ENCODE measurements at places on chromosomes 12 and 14.

DNA sequence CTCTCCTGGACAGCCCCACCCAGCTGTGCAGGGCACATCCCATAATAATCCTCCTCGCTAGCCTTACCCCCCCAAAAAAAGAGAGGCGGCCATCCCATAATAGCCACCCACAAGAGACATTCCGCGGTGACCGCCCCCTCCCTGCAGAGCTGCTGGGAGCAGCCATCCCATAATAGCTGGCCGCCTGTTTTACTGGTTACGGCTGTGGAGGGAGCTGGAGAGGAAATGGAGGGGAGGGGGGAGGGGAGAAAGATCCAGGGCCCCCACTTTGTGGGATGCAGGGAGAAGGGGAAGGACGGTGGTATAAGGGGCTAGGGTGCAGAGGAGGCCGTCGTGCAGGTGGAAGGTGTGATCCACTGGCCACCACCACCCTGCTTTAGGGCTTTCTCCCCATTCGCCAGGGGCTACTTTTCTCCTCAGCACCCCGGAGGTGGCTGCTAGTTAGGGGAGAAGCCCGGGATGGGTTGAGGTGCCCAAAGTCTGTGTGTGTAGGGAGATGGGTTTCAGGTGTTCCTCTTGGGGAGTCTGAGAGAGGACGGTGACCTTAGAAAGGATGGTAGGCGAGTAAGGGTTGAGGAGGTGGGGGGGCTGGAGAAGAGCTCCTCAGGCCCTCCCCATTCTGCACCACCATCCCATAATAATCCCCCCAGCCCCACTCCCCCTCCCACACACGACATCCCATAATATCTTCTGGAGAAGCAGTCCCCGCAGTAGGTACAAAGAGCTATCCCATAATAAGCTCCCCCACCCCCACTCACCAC lies 6.0 kb upstream of the CHD4 start:
- no peak for DNase-seq

- DNase-seq = no peak
These were observed 922 bp downstream of the PTPRR start for GRCh38 chr12:70919597-70920035.

DNA sequence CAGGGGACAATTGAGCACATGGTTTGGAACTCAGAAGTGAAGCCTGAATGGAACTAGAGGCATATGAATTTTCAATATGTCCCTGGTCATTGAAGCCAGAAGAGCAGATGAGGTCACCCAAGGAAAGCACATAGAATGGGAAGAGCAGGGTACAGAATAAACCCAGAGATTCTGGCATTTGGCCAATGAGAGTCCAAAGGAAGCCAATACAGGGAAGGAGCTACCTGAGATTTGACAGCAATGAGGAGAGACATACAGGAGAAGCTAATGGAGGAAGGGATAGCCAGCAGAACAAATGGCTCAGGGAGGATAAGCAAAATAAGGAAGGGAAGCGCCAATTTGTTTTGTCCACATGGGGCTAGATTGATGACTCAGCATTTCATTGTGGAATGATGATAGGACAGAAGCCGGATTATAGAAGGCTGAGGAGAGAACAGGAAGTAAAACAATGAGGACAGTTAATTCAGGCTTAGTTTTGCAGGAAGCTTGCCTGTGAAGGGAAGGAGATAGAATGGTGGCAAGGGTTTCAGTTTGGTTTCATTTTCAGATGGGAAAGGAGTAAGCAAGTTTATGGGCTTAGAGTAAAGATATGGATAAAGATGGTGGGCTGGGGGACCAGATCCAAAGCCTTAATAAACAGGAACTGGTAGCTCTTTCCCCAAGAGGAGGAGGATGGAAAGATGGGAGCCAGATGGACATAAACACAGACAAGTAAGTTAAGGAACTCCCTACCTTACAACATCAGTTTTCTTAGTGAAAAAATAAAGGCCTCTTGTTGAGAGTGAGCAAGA lies 3.2 kb upstream of the SPTSSA start:
- no peak for DNase-seq

DNA sequence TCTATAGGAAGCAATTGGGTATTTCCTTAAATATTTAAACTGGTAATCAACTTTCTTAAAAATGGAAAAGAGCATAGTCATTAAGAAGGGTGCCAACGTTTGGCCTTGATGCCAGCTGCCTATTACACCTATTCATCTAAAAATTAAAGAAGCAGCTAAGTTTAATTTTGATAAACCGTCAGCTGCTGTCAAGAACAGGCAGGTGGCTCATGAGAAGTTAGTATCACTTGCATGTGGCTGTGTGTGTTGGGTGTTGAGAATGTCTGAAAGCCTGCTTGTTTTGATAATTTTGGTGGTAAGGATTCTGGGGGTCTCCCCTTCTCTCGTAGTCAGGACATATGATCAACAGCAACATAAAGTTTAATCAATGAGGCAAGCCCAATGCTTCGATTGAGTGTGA lies 6.5 kb downstream of the GLRX5 start:
- DNase-seq = no peak

GRCh38 chr12:104668274-104668718 lies 211.5 kb downstream of the CHST11 start:
- no peak for DNase-seq

DNA sequence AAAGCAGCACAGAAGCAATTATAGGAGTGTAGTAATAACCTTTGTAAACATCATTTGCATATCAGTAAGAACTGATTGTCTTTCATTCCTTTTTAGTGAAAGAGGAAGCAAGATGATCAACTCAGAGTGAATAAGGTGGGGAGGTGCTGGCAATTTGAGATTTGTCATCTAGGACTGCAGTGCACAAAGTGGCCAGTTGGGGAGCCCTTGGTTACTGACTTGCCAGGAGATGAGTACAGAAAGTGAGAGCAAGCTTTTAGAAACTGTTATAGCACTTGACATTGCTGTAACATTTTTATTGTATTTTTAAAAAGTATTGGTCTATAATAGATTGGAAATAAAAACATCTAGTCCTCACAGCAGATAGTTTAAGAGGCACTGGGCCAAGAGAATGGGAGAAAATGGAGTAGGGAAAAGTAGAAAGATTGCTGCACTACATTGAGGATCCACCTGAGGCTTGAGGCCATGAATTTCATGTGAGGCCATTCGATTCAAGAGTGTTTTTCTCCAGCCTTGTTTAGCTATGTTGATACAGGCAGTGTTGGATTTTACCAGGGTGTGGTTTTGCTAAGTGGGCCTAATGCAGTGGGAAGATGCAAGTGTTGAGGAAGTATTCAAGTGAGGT lies 98.2 kb downstream of the SNAPC1 start:
- DNase-seq = no peak

DNA sequence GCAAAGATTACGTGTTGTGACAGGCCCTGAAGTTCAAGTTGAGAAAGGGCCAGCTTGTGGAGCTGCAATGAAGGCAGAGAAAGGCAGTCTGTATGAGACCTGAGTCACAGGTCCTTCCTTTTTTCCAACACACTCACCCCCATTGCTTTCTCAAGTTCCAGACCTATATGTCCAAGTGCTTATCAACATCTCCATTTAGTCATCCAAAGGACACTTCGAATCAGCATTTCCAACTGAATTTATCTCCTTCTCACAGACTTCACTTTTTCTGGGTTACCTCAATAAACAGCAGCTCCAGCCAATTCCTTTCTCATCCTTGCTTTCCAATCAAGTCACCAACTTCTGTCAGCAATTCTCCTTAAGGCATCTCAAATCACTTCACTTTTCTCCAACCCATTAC lies 56.4 kb upstream of the KIF21A start:
- DNase-seq = no peak

DNA sequence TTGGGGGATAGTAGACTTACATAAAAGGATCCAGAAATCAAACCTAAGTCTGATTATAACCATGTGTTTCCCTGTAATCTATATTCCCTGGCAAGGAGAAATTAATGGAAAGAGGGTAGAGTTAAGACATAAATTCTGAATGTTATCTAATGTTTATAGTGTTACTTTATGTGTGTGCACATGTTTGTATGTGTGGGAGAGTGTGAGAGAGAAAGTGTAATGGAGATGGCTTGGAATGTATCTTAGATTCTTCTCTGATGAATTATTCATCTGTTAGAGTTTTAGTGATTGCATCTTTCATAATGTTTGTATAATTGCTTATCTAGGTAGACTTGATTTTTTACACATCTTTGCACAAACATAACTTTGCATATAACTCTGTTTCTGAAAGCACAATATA lies 490.9 kb downstream of the FLRT2 start:
- DNase-seq = no peak

Measured in stimulated activated CD4-positive, alpha-beta T cell treated with anti-CD3 and anti-CD28 coated beads, Interleukin-1b, Interleukin-23, amount 100 ng/mL, for 1 hour (primary cell).